ENCODE measurements at places on chromosomes 11 and 22.

DNA sequence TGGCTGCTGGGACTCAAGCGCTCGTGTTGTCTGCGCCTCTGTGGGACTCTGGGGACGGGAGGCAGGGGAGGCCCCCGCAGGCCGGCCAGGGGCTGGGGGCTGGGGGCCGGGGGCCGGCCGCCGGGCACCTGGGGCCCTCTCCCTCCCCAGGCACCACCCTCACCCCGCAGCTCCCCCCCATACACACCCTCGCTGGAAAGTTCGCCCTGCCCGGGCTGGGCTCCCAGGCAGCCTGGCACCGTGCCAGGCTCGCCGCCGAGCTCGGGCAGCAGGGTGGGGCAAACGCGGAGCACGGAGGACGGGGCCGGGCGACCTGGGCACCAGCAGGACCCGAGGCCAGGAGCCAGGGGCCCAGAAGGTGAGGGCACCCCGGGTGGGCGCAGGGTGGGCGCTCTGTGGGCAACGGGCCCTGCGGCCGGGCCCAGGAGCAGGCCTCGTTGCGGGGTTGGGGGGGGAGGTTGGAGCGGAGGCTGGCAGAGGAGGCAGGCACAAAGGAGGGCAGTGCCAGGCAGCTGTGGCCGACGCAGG is 76.7 kb upstream of the WNT7B start:
- DNase-seq: no peak

- DNase-seq: no peak
Measured at GRCh38 chr22:30116362-30117117, 36.3 kb downstream of the HORMAD2 start.

- peak; percentile 31 for DNase-seq
Measured at GRCh38 chr11:73980001-73980961, 2.4 kb downstream of the UCP2 start.

DNA sequence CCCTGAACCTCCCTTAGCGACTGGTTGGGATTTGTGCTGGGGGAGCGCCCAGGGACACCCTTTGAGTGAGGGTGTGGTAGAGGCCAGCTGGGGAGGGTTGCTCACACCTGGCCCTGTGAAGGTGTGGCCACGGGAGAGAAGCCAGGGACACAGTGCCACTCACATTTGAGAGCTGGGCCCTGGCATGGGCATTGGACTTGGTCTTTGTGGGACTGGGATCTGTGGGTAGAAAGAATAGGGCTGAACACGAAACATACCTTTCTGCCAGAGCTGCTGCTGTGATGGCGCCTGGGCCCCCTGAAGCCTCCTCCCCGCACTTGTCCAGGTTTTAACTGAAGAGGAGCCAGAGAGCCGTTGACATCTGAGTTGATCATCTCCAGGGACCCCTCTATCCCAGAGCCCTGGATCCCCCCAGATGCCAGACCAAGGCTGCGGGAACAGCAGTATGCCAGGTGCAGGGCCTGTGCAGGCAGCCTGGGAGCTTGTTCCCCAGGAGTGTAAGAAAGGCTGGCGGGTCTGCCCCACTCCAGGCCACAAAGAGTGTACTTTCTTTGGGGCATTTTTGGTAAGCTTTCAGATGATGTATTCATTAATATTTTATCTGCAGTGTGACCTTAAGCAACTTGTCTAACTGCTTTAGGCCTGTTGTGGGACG is 284.1 kb downstream of the TBC1D22A start:
- DNase-seq: no peak

DNA sequence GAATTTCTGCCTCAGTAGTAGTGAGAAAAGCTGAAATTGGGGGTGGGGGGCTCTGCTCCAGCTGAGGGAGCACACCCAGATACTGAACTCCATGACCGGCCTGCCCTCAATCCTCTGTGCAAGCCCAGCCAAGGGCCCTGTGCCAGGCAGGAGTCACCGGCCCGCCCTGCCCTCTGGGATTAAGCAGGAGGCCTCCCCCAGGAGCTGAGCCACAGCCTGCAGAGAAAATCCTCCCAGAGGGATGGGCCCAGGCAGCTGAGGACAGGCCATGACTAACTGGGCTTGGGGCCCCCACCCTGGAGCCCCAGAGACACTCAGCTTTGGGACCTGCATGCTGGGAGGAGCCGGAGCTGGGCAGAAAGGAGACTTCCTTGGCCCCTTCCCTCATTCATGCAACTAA is 48.8 kb downstream of the MN1 start:
- DNase-seq: no peak

- DNase-seq: no peak
Measured at GRCh38 chr22:28864878-28865596, 18.3 kb upstream of the ZNRF3 start.
